ENCODE measurements at places on chromosomes 12 and 14.

- no peak for DNase-seq
Measured at GRCh38 chr12:124007826-124008570, 35.0 kb downstream of the ZNF664 start.

- DNase-seq, result peak; percentile 83
Measured at GRCh38 chr14:57748279-57748678, 117.6 kb downstream of the SLC35F4 start.

GRCh38 chr12:95633049-95633731, 81.9 kb upstream of the USP44 start:
- DNase-seq, result peak; percentile 98

GRCh38 chr12:126770188-126770587, 1496.8 kb upstream of the TMEM132C start:
- DNase-seq, result no peak

- no peak for DNase-seq
Measured at GRCh38 chr12:4153343-4153892, 120.1 kb upstream of the CCND2 start.

DNA sequence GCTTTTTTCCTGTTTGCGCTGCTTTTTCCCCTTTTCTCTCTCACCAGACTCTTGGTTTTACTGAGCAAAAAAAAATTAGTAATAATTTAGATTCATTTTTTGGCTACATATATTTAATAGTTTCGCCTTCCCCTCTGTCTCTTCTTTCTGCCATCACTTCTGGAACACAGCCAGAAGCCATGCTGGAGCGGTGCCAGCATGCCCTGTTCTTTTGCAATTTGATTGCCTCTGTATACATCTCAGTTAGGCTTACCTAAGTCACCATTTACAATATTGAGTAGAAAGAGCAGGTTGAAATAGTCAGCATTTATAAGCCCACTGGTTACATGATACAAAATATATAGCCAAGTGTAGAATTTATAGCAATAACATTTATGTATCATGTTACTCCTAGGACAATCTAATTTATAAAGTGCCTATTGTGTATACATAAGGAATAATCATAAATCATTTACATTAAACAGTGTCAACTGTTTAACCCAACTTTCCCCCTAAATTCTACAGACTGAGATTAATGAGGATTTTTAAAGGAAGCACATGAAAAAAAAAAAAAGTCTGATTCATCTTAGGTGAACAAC, 413.8 kb upstream of the SOX5 start:
- no peak for DNase-seq

GRCh38 chr14:72876710-72877063, 17.2 kb downstream of the DPF3 start:
- no peak for DNase-seq

DNA sequence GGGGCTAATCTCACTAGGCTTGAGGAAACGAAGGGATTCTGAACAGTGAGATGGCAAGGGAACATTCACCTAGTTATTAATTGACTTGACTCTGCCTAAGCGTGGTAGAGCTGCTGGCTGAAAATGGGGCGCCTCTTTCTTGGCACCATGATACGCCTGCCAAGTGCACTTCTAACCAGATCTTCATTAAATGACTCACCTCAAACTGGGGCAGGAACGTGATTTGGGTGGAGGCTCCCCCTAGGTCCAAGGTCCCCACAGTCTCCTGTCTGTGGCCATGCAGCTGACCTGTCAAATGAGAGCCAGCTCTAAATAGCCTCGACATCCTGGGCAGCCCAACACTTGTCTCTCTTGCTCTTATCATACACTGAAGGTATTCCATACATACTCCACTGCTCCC, 26.0 kb downstream of the COQ6 start:
- peak; percentile 43 for DNase-seq

DNA sequence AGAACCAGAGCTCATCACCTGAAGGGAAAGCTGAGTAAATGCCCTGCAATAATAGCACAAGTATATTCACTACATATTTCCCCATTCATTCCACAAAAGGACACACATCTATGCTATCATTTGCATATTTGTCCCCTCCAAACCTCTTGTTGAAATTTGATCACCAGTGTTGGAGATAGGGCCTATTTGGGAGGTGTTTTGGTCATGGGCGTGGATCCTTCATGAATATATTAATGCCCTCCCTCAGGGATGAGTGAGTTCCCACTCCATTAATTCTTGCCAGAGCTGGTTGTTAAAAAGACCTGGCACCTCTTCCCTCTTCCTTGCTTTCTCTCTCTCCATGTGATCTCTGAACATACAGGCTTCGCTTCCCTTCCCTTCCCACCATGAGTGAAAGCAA, 18.6 kb upstream of the ZDHHC17 start:
- DNase-seq, result no peak

DNA sequence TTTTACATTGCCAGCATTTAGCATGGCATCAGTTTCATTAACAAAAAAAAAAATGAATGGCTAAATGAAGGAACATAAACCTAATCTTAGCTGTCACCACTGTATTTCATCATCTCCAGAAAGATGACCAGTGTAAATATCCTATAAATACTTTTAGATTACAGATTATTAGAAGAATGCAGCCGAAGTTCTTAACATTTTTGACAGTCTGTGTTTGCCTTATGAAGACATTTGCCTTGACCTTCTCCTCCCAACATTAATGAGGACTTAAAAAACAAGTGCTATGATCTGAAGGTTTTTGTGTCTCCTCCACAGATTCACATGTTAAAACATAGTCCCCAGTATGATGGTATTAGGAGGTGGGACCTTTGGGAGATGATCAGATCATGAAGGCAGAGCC, 253.0 kb downstream of the SNAPC1 start:
- no peak for DNase-seq

GRCh38 chr12:13676880-13677279, 304.5 kb downstream of the GRIN2B start:
- no peak for DNase-seq

GRCh38 chr14:74846968-74847665, 28.8 kb downstream of the PROX2 start:
- DNase-seq, result peak; percentile 56

GRCh38 chr14:51236314-51236713, 3.7 kb upstream of the TMX1 start:
- peak; percentile 55 for DNase-seq

- DNase-seq, result no peak
Measured at GRCh38 chr12:7282844-7283243, 21.0 kb upstream of the ACSM4 start.

GRCh38 chr12:117774941-117775775, 193.6 kb downstream of the KSR2 start:
- no peak for DNase-seq

DNA sequence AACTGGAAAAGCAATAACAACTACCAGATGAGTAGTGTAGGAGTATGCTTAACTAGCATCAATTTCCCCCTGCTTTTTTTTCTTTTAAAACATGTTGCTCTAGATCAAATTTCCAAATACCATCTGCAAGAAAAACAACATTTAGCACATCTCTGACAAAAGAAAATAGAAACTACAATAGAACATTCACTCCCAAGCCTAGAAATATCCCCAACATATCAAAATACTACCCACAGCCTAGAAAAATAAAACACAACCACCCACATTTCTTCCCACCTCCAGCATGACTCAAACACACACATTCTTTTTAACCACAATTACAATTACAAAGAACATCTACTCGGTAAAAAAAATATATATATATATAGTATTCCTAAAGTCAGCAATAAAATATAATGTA, 120.0 kb downstream of the PPFIA2 start:
- DNase-seq, result peak; percentile 79

- peak; percentile 59 for DNase-seq
Measured at GRCh38 chr12:68440068-68440581, 108.0 kb upstream of the MDM1 start.

DNA sequence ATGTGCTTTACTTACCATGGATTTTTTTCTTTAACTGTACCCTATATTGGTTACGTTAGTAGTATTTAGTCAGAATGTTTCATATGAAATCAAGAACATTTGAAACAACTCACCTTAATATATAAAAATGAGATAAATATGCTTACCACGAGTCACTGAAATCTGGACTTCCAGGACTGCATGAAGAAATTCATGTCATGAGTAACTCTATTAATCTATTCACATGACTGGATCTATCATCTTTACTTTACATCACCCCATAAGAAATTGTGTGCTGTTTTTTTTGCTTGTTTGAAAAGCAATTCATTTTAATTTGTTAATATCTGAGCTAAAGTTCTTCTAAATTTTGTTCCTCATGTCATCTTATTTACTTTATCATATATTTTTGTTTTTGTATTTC, 5.2 kb downstream of the EPYC start:
- DNase-seq, result no peak

DNA sequence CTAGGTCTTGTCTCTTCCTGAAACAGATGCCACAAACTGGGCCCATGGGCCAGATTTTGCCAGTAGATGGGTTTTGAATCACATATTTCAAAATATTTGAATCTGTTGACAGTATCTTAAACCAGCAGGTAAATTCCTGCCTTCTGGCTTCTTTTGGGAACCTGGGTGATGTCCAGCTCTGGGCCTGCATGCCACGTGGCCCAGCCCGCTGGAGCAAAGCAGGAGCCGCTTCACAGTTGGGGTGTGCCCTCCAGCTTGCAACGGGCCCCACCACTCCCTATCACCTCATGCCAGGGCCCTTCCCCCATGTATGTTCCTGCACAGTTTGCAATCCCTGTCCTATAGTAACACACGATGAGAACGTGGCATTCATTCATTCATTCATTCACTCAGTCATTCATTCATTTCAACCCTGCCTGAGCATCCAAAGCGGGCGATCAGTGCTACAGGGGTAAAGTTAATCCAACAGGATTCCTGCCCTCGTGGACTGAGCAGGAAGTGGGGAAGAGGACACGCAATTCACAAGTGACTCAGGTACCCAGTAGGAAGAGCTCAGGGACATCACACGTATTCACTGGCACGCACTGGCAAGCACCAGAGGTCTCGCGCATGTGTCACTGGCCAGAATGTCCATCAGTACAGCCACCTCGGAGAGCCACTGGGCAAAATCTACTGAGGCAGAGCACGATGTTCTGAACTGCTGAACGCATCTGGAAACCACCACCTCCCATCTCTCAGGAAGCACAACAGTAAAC, 27.8 kb downstream of the SCARB1 start:
- DNase-seq, result no peak

- DNase-seq, result no peak
Measured at GRCh38 chr12:46218322-46219095, 50.3 kb downstream of the SLC38A1 start.

- no peak for DNase-seq
Measured at GRCh38 chr14:67441256-67441655, 29.3 kb upstream of the PLEK2 start.

DNA sequence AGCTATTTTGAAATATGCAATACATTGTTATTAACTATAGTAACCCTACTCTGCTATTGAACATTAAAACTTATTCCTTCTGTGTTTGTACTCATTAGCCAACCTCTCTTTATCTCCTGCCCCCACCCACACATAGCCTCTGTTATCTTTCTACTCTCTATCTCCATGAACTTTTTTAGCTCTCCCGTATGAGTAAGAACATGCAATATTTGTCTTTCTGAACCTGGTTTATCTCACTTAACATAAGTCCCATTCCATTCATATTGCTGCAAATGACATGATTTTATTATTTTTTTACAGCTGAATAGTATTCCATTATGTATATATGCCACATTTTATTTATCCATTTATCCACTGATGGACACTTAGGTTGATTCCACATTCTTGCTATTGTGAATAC, 79.0 kb upstream of the AMIGO2 start:
- no peak for DNase-seq

DNA sequence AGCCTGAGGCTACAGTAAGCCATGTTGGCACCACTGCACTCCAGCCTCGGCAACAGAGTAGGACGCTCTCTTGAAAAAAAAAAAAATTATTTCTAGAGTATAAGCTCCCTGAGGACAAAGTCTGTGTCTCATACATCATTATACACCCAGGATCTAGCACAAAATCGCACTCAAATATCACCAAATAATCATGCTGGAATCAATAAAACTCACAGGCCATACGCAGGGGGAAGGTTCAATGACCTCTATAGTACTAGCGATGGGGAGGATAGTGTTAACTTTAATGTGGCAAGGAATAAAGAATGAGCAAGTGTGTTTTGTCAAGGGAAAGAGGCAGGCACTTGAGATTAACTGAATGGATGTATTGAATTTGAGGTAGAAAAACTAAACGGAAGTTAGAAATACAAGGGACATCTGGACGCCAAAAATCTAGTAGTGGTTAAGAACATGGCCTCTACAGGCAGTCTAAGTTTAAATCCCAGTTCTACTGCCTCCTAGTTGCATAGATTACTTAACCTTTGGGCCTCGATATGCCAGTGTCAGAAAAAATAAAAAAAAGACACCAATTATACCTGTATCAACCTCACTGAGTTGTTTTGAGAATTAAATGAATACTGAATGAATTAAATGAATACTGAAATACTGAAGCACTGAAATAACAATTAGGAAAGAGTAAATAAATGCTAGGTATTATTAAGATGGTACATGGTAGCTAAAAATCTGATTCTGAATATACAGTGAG, 4.4 kb upstream of the AP4S1 start:
- DNase-seq, result no peak

- no peak for DNase-seq
Measured at GRCh38 chr14:21509432-21510143, 1.6 kb downstream of the METTL3 start.

DNA sequence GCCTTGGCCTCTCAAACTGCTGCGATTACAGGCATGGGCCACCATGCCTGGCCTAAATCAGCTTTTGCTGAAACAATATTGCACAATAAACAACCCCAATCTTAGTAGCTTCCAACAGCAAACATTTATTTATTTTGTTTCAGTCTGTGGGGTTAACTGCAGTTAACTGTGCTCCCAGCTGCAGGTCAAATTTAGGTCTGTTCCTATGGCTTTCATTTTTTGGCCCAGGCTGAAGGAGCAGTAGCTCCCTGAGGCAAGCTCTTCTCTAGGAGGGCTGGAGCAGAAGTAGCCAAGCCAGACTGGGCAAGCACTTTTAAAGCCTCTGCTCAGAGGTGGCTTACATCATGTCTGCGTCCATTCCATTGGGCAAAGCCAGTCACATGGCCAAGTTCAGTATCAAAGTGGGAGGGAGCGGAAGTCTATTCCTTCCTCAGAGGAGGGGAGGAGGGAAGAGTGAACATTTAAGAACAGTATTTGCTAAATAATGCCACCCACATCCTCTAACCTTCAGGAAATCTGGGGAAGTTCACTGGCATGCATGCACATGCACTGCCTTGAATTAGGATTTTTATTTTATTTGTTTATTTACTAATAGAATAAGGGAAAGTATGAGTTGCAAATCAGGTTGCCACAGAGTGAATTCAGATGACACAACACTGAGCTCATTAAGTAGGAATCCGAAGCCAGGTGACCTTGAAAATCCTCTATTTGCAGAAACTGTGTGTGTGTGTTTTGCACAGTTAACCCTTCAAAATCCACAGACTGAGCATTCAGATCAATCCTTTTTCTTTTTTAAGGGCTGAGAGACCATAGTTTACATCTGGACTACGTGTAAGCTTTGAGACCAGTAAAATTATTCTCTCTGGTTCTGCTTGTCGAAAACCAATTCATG, 122.0 kb upstream of the SEL1L start:
- no peak for DNase-seq

- DNase-seq, result peak; percentile 85
Measured at GRCh38 chr14:22898302-22899090, 15.5 kb downstream of the REM2 start.

GRCh38 chr14:84273181-84273580, 1256.8 kb upstream of the FLRT2 start:
- DNase-seq, result no peak

Data from renal cortical epithelial cell (primary cell).